ENCODE measurements at places on chromosomes 7 and 10.

DNA sequence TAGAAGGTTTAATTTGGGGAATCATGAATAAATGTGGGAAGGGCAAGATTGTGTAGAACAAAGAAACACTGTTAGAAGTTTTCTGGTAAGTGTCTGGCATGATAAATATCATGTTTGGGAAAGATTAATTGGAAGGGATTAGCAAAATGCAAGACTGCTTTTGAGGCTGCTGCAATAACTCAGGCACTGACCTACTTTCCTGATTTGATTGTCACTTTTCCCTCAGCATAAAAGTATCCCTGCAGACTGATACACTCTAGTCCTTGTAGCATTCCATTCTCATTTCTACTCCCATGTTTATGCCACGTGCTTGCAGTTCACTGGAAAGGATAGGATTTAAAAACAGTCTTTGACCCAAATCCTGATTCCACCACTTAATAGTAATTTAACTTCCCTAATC lies 303.3 kb upstream of the SEMA3A start:
- DNase-seq, result no peak

- no peak for DNase-seq
These were observed 9.9 kb downstream of the TMEM72 start for GRCh38 chr10:44921061-44921460.

DNA sequence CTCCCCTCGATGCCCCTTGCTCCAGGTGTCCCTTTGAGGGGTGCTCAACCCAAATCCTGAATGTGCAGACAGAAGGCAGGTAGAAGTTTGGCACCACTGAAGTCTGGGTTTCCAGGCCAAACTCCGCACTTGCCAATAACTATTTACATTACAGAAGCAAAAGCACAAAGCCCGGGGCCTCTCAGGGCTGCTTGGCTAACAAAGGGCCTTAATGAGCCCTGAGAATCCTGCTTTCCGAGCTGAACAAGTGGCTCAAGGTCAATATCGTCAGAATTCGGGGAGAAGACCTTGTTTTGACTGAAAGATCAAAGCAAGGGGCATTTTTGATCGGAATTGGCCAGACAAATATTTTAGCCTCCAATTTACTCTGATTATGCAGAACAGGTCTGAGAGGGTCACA lies 189.9 kb downstream of the HERPUD2 start:
- no peak for DNase-seq

DNA sequence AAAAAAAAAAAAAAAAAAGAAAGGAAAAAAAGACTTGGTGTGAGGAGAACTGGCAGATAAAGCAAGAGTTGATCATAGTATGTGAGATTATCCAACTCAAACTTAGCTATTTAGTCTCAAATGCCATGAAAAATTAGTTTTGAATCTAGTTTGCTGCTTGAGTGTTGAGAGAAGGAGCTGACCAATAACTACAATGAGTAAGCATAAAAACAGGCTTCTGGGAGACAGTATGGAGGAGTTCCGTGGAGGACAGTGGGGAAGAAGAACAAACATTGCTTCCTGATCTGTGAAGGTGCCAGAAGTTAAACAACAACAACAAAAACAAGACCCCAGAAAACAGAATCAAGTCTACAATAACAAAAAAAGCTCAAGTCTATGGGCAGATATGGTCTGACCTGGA lies 317.1 kb upstream of the POT1 start:
- DNase-seq, result no peak

DNA sequence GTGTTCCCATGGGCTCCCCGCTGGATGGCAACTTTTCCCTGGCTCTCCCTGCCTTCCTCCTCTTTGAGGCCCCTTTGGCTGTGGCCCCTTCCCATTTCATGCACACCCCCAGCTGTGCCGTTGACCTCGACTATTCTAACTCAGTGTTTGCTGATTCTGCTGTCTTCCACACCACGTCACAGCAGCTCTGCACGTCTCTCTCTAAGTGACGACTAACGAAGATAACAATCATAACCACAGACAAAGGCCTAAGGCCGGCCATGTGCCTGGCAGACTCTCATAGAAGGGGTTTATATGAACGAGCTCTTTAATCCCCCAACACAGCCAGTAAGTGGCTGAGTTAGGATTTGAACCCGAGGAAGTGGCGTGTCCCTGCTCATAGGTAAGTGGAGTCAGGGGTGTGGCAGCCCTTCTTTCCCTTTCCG lies 151.5 kb upstream of the SHH start:
- no peak for DNase-seq

DNA sequence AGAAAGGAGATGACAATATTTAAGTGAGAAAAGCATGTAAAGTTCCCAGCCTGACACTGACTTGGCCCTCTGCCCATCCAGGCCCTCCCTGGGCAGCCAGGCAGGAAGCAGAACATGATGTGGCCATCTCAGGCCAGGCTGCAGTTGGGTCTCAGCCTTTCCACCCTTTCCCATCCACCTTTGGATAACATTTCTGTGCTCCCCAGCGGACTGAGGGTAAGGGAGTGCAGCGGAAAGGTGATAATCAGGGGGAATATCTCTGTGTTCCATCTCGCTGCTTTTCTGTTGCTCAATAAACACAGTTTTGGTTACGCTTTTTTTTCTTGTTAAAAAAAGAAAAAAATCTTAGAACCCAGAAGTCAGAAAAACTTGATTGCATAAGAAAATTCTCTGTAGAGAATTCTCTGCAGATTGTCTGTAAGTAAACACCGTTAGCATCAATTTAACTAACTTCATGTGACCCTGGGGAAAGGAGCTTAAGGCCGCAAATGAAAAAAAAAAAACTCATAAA lies 37.2 kb upstream of the TARP start:
- DNase-seq, result no peak

GRCh38 chr10:97766996-97767924 lies 4.5 kb downstream of the SFRP5 start:
- no peak for DNase-seq

- no peak for DNase-seq
These were observed 67.4 kb downstream of the GLRX3 start for GRCh38 chr10:130203626-130204025.
